ENCODE measurements at places on chromosomes 5 and 9. TPM values are rescaled to one million over a fixed set of nuclear protein-coding genes. Genes with fewer than 3 reads are reported as not detected.

Gene PCDHGC3
- total RNA-seq: 5.4 TPM

Gene LMX1B
- 1.1 TPM for total RNA-seq

Gene TEX48
- not detected for total RNA-seq

Gene ERCC8
- total RNA-seq: 11.8 TPM

Gene N4BP3
- total RNA-seq: 0.98 TPM

Gene WNT8A
- total RNA-seq: not detected

Gene CDC20B
- total RNA-seq: 0.07 TPM

Gene ECM2
- total RNA-seq: 0.17 TPM

Gene GABRA1
- total RNA-seq: not detected

Gene PCDHAC1
- 1.9 TPM for total RNA-seq

Gene NUDT2
- total RNA-seq: 23.9 TPM

Gene IL13
- not detected for total RNA-seq

Gene PRSS3
- 8.7 TPM for total RNA-seq

Gene TAF9
- total RNA-seq: 135 TPM

Gene LCN15
- not detected for total RNA-seq

Gene TMEM174
- total RNA-seq: not detected

All from A549 treated with AZD2906 at 1 μM for 4 hours (cell line).